GM04504 (cell line): ENCODE measurements at places on chromosomes 7 and 10.
A peak's percentile ranks its signal among the peaks of the same experiment; 100 is the strongest.

- no peak for DNase-seq
These were observed 54.3 kb downstream of the ZNF438 start for GRCh38 chr10:30977385-30977784.

DNA sequence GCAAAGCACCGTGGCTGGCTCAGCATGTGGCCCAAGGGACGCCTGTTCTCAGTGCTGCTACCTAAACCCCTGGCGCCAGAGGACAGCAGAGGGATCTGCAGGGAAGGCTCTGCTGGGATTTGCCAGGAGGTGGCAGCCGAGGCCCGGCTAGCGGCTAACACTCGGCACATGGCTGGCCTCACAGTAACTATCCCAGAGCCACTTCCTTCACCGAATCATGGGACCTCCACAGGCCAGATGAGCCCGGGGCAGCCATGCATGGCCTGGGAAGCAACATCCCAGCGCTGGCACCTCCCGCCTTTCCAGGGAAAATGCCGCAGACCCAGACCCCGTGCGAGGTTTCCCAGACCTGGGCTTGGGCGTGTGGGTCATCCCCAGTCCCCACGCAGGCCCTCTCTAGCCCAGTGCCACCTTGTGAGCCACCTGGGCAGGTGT is 36.4 kb downstream of the DPYSL4 start:
- peak; percentile 59 for DNase-seq

- DNase-seq = no peak
These were observed 181.3 kb downstream of the RPS24 start for GRCh38 chr10:78214955-78215354.

- no peak for DNase-seq
These were observed 229.2 kb downstream of the SEC23IP start for GRCh38 chr10:120121768-120122167.

DNA sequence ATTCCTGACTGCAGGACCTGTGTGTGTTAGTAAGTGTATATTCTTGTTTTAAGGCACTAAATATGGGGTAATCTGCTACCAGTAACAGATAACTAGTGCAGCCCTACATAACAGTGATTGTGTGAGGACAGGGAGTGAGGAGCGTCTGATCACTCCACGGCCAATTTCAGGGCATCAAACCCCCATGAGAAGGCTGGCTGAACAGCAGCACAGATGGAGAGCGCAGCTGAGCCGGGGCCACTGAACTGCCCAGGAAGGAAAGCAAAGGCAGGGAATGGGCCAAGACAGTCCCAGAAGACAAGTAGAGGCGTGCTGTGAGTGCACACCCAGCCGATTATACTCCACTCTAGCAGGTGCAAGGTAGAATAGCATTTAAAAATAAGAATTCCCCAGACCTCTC is 157.1 kb upstream of the CHST15 start:
- no peak for DNase-seq

GRCh38 chr7:66696774-66697191 is 43.8 kb upstream of the RABGEF1 start:
- DNase-seq = peak; percentile 10

- DNase-seq = no peak
These were observed 23.0 kb upstream of the PRPF18 start for GRCh38 chr10:13563481-13564445.

GRCh38 chr10:104492329-104492940 is 138.8 kb downstream of the CFAP58 start:
- peak; percentile 6 for DNase-seq

- DNase-seq = no peak
These were observed 7.1 kb upstream of the CPA5 start for GRCh38 chr7:130337410-130337971.

GRCh38 chr7:123237-123636 is 69.1 kb upstream of the FAM20C start:
- no peak for DNase-seq

DNA sequence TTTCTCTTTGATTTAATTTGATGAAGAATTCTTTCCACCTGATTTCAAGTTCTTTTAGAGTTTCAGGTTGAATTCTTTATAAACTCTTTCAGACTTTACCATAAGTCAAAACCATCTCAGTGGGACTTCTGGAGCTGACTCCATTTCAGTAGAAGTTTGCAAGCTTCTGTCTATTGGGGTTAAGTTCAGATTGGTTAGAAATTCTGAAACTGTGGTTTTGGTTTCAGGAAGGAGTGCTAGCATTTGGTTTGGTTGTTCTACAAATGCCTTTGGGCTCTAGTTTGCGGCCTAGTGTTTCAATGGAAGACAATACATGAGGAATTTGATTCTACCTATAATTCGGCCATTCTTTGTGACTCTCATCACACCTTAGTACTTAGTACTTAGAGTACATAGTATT is 176.8 kb upstream of the RHOBTB1 start:
- no peak for DNase-seq

GRCh38 chr10:124322191-124322980 is 96.3 kb downstream of the OAT start:
- DNase-seq = no peak

- DNase-seq = peak; percentile 47
These were observed 4.3 kb upstream of the KCNMA1 start for GRCh38 chr10:77641788-77642397.

DNA sequence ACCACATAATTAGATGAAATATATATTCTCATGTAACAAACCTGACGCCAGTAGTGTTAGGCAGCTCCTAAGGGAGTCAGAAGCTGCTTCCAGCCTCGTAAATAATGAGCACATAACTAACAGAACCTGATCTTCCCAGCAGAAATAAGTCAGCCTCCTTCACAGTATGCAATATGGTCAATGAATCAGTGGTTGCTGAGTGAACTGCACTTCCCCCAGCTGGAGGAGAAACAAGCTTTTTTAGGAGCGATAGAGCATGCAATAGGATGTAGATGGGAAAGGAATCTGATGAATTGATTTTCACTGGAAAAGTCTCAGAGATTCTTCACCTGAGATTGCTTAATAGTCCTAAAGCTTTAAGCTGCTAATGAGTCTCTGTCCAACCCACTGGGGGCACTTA is 337.2 kb upstream of the LRGUK start:
- DNase-seq = no peak

GRCh38 chr10:85787881-85788280 is 578.7 kb downstream of the GRID1 start:
- DNase-seq = no peak

GRCh38 chr7:28358423-28358868 is 53.9 kb upstream of the CREB5 start:
- DNase-seq = peak; percentile 96

DNA sequence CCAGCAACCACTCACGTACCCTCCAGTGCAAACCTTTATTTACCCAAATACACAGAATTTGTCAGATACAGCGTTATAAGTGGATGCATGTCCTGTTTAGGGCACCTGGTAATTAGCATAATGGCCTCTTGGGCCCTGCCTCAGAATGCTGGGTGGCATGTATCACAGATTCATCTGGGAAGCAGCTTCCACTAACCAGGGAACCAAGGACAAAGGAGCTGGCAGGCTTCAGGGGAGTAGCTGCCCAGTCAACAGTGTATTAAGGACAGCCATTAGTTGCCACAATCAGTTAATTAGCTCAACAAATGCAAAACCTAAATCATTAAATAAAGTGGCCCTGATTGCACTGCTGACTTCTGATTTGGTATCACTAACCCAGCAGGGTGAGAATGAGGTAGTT is 105.7 kb downstream of the RAPGEF5 start:
- DNase-seq = no peak

- DNase-seq = no peak
These were observed 625.8 kb upstream of the SORCS1 start for GRCh38 chr10:107790271-107790670.

GRCh38 chr10:107656932-107657331 is 492.4 kb upstream of the SORCS1 start:
- no peak for DNase-seq

DNA sequence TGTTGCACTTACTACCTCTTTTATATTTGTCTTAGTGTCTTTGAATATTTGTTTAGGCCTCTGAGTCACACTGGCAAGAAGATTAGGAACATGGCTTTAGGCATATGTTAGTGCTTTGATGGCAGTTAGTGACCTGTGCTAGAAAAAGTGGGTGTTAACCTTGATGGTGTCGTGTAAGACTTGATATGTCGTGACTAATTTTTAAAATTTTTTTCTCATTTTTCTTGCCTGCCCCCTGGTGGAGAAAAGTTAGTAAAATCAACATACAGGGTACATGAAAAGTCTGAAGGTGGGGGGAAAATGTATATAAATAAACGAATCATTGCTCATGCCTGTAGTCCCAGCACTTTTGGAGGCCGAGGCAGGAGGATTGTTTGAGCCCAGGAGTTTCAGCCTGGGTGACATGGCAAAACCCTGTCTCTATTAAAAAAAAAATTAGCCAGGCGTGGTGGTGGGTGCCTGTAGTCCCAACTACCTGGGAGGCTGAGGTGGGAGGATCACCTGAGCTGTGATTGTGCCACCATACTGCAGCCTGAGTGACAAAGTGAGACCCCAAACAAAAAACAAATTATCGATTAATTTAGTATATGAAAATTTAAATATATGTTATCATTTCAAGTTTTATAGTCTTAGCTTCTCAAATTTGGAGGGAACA is 44.6 kb downstream of the TAX1BP1 start:
- DNase-seq = peak; percentile 30

DNA sequence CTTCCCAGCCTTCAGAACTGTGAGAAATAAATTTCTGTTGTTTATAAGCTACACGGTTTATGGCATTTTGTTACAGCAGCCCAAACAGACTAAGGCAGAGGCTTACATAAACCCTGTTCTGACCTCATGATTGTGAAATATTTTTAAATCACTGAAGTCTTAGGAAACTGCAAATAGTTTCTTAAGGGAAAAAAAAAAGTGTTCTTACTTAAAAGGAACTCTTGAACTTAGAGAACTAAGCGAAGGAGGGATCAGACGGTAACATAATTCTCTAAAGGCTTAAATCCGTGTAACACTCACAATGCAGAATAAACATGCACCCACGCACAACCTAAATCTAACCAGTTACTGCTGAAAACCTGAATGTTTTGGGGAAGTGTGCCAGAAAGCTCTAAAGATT is 749.1 kb upstream of the LRRTM3 start:
- DNase-seq = no peak

- DNase-seq = no peak
These were observed 201.5 kb downstream of the ADAM12 start for GRCh38 chr10:126186766-126187165.

- no peak for DNase-seq
These were observed 200.5 kb upstream of the KIAA1217 start for GRCh38 chr10:24008164-24009091.

DNA sequence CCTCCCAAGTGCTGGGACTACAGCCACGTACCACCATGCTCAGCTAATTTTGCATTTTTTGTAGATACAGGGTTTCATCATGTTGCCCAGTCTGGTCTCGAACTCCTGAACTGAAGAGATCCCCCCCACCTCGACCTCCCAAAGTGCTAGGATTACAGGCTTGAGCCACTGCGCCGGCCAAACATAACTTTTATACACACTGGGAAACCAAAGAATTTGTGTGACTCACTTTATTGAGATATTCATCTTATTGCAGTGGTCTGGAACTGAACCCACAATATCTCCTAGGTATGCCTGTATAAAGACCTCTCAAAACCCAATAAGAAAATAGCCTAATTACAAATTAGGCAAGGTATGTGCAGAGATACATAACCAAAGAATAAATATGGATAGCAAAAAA is 182.6 kb upstream of the FEZF1 start:
- DNase-seq = no peak

DNA sequence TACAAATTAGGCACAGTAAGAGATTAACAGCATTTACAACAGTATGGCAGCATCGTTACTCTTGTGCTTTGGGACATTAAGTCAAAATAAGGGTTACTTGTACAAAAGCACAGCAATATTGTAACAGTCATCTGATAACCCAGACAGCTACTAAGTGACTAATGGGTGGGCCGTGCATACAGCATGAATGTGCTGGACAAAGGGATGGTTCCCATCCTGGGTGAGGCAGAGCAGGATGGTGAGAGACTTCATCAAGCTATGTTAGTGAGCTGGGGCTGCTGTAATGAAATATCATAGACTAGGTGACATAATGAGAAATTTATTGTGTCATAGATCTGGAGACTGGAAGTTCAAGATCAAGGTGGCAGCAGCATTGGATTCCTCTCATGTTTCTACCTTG is 25.4 kb downstream of the EDRF1 start:
- no peak for DNase-seq

DNA sequence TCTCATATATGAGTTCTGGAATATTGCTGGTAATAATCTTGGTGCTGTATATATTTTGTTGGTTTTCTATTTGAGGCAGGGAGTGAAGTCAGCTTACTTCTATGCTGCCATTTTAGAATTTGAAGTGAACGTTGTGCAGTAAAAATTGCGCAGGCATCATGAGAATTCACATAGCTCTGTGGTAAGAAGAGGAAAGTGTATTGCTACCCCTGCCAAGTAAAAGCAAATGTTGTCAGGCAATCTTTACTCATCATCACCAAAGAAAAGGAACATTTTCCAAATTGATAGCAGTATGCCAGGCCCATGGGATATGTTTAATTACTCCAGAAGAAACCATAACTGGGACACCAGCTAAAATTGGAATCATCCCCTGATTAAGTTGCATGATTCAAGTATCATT is 13.4 kb downstream of the FEZF1 start:
- no peak for DNase-seq

DNA sequence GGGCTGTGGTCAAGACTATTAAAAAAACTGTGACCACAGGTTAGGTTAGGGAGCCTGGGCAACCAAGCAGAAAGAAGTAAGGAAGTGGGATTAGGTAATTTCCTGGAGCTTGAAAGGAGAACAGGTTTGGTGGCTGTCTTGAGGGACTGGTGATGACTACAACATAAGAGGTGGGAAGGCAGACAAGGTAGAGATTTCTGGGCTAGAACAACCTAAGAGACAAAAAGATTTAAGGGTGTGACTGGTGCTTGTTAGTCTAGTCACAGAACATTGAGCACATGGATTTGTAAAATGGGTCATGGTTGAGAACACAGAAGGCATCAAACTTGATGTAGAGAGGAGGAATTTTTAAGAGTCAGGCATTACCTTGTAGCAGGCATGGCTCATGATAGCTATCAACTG is 123.7 kb upstream of the ASAH2 start:
- DNase-seq = no peak

GRCh38 chr10:127196282-127197153 is at the start of gene INSYN2A:
Gene INSYN2A, minus strand, starts transcription at chr10:127196591. Its CDS starts 20,196 bp downstream, at chr10:127176395.
- no peak for DNase-seq

- peak; percentile 90 for DNase-seq
These were observed 67.7 kb downstream of the TACR2 start for GRCh38 chr10:69348816-69349541.

GRCh38 chr10:5582736-5583135 is 58.0 kb downstream of the CALML3 start:
- DNase-seq = no peak

DNA sequence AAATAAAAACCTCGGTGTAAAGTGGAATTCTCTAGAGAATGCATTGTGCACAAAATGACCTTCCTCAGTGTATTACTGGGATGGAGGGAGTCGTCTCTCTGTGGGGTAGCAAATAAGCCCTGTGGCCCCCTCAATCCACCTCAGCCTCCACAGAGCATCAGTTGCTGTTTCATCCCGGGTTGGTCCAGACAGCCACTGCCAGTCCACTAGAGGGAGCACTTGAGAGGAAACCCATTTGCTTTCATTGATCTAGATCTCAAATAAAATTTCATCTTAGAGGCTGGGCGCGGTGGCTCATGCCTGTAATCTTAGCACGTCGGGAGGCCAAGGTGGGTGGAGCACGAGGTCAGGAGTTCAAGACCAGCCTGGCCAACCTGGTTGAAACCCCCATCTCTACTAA is 1128.7 kb downstream of the CNTNAP2 start:
- DNase-seq = peak; percentile 3
